Epithelial cell of esophagus (primary cell): ENCODE measurements at places on chromosomes 6 and 20.
A peak's percentile ranks its signal among the peaks of the same experiment; 100 is the strongest.

GRCh38 chr20:57294550-57294949, 28.1 kb upstream of the BMP7 start:
- DNase-seq = no peak

DNA sequence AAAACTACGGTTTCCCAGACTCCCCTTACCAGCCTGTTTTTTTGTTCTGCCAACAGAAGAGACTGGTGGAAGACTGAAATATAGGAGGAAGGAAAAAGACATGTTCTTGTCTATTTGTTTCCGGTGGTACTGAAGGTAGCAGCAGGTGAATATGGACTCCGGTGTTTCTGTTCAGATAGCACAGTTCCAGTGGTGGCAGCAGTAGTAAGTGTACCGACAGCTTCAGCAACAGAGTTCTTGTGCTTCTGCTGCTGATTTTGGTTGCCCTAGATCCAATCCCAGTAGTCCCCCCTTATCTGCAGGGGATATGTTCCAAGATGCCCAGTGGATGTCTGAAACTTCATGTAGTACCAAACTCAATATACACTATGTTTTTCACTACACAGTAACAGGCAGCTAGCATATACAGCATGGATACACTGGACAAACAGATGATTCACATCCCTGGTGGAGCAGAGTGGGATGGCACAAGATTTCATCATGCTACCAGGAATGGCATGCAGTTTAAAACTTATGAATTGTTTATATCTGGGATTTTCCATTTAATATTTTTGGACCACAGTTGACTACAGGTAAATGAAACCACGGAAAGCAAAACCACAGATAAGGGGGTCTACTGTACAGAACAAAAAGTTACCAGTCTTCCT, 301.8 kb downstream of the BTBD9 start:
- DNase-seq = peak; percentile 75

DNA sequence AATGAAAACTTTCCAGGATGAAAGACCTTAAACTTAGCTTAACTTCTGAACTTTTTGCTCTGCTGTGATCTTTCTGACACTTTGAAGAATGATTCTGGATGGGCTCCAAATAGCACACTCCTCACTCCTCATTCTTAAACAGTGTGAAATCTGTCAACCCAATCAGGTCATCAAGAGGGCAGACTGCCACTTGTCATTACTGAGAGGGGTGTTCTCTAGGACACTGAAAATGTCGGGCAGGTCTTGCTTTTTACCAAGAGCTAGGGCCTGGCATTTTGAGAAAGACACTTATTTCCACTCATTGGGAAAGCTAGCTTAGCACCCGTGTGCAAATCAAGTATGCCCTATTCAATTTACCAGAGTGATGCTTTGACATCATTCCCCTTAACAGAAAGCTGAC, 122.2 kb downstream of the MTFR2 start:
- DNase-seq = no peak

DNA sequence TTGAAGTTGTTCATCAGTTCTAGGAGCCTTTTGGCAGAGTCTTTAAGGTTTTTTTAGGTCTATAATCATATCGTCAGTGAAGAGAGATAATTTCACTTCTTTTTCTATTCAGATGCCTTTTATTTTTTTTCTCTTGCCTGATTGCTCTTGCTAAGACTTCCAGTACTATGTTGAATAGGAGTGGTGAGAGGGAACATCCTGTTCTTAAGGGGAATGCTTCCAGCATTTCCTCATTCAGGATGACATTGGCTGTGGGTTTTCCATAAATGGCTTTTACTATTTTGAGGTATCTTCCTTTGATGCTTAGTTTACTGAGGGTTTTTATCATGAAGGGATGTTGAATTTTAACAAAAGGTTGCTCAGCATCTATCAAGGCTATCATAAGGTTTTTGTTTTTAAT, 109.5 kb downstream of the CLVS2 start:
- no peak for DNase-seq
